ENCODE measurements at places on chromosomes 12 and 14. TPM values are rescaled to one million over a fixed set of nuclear protein-coding genes. Genes with fewer than 3 reads are reported as not detected.

The IL31 gene
- total RNA-seq: not detected

The HIGD1C gene
- not detected for total RNA-seq

The TAS2R20 gene
- total RNA-seq: 3.7 TPM

The TAS2R31 gene
- total RNA-seq: 4.3 TPM

The FSCB gene
- total RNA-seq: not detected

The FGF6 gene
- total RNA-seq: not detected

The SAMD4A gene
- total RNA-seq: 6.8 TPM

The SIX1 gene
- not detected for total RNA-seq

The PTGER2 gene
- 1.2 TPM for total RNA-seq

The ADAM21 gene
- 0.39 TPM for total RNA-seq

The MTRFR gene
- 46.4 TPM for total RNA-seq

DNA sequence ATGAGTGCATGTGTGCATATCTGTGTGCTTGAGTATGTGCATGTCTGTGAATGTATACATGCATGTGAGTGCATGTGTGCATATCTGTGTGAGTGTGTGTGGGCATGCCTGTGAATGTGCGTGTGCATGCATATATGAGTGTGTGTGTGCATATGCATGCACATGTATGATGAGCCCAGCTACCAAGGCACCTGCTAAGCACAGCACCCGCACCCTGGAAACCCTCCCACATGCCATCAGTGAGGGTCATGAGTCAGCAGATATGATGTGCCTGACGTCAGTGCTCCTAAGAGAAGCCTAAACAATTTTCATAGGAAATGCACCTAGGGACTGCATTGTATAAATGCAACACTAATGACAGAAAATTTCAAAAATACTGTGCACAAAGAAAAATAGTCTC, 151.1 kb downstream of the KIF26A start:
- no peak for DNase-seq

DNA sequence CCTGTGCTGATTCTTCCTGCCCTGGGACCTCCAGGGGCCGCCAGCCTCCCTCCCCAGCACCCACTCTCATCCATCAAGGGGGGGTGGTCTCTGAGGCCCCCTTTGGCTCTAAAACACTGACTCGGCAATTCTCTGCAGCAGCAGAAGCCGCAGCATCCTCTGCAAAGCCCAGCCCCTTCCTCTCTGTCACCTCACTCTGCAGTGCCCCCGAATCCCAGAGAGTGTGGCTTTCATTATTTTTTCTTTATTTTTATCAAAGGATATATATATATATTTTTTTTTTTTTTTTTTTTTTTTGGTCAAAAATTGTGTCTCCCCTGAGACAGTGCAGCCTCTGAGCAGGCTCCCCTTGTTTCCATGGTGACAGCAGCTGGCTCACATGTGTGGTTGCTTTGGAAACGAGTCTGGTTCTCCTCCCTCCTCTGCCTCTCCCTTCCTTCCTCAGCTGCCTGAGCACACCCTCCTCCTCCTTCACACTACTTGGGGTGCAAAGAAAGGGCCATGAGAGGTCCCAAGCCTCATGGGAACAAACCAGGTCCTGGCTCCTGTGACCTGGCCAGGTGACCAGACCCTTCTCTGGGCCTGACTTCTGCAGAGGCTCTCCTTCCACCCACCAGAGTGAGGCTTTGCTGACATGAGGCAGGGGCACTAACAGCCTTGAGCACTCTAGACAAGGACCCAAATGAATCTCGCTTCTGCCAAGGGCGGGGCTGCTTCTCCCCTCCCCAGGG, 100.5 kb downstream of the LRRC74A start:
- no peak for DNase-seq

- DNase-seq: no peak
These were observed 16.5 kb upstream of the GALNT8 start for GRCh38 chr12:4703676-4704075.

DNA sequence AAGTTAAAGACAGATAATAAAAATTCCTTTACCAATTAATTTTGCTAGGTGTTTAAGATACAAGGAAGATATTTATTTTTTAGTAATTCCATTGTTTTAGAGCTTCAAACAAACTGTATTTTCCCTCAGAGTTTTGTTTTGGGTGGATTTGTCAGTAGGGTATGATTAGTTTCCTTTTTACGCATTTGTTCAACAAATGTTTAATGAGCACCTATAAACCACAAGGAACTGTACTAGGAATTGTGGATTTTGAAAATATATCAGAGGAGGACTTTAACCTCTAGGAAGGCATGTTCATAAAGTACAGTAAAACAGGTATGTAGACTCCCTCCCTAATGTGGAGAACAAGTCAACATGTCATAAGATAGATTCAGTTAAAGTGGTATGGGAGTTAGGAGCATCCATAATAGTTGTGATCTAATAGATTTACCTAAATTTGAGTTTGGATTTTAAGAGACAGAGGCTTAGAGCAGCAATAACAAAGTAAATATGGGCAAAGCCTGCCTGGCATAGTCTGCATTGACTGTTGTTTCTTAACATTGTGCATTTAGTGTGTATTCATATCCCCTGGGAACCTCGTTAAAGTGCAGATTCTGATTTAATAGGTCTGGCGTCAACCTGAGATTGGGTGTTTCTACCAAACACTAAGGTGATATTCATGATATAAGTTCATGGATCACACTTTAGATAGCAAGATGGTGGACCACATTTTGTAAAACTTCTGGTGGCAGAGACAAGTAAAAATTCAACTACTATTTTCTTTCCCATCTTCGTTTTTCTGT, 232.0 kb downstream of the ERC1 start:
- DNase-seq: no peak

- DNase-seq: no peak
These were observed 16.1 kb upstream of the KRT73 start for GRCh38 chr12:52634266-52635056.

DNA sequence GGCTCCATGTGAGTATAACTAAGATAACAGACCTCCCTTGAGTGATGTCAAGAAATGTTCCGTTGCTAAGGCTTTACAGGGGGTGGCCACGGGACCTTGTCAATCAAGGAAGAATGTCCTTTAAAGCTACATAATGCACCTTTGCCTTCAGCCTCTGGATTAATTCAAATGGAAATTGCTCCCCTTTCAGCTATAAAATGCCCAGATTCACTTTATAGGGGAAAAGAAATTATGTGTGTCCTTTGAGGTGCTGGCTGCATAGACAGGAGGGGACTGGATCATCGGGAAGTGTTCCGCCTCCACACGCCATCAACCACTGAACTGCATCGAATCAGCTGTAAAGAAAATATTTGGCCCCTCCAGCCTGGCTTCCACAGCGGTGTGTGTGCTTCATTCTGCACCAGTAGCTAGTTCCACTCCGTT, 415.4 kb downstream of the DPF3 start:
- no peak for DNase-seq

GRCh38 chr12:117019866-117020265, 79.3 kb downstream of the TESC start:
- no peak for DNase-seq

DNA sequence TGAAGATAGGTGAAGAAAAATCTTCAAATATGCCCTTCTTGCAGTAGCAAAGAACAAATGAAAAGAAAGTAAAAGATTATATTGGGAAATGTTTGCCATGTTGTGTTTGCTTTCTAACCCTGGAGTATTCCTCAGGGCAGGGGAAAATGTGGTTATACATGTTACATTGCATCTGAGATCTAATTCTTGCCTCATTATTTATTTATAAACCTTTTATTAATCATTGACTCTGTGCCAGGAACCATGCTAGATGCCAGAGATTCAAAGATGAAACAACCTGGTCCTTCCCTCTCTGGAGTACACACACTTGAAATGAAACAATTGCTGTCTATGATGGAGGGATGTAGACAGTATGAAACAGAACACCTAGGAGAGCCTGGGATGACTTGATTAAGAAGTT, 128.1 kb upstream of the HMGA2 start:
- DNase-seq: no peak

GRCh38 chr14:36518586-36519430, 1.2 kb downstream of the NKX2-1 start:
- no peak for DNase-seq

- DNase-seq: no peak
These were observed 7.3 kb downstream of the PHLDA1 start for GRCh38 chr12:76024102-76024781.

Data from activated naive CD4-positive, alpha-beta T cell treated with anti-CD3 and anti-CD28 coated beads, Interleukin-2, amount 50 U/mL, for 72 hours (primary cell).